Mucosa of descending colon (tissue), 3 donors: ENCODE measurements at places on chromosomes 13 and 19. TPM values are rescaled to one million over a fixed set of nuclear protein-coding genes. Genes with fewer than 3 reads are reported as not detected.

Gene TPT1
- total RNA-seq, result 3,253 TPM

Gene FXYD1
- total RNA-seq, result 13.3 TPM

Gene GNG7
- 2.5 TPM for total RNA-seq

Gene C19orf81
- not detected for total RNA-seq

Gene C13orf46
- total RNA-seq, result 1.3 TPM

Gene MAB21L1
- 0.12 TPM for total RNA-seq

Gene ZNF17
- total RNA-seq, result 8.3 TPM

Gene MYH14
- 586 TPM for total RNA-seq

Gene TMEM255B
- total RNA-seq, result 6.6 TPM

Gene PABPC3
- not detected for total RNA-seq

Gene TUBA3C
- total RNA-seq, result not detected

Gene SLC25A41
- 1.4 TPM for total RNA-seq

Gene LGALS7B
- total RNA-seq, result not detected

Gene ETV2
- 0.76 TPM for total RNA-seq

Gene DACT3
- total RNA-seq, result 3.4 TPM

Gene ZNF83
- total RNA-seq, result 48.7 TPM

Gene TNFSF13B
- total RNA-seq, result 2.0 TPM

Gene COX6B1
- 939 TPM for total RNA-seq

Gene ZNF616
- total RNA-seq, result 13.4 TPM

Gene PDE4A
- 14.7 TPM for total RNA-seq

Gene ZNF582
- total RNA-seq, result 1.4 TPM

Gene ZNF181
- total RNA-seq, result 16.1 TPM

Gene ZNF536
- 7.3 TPM for total RNA-seq

Gene SELENOV
- not detected for total RNA-seq
